Nephron progenitor cell (in vitro differentiated cells): ENCODE measurements at places on chromosomes 7 and 10.

- H3K4me3 ChIP-seq: no peak overlapping the region
- no peak for DNase-seq
- no peaks in the 10 kb centered on the region for H3K36me3 ChIP-seq
- H3K27ac ChIP-seq: no peak overlapping the region
Observed at GRCh38 chr7:120873401-120873800, 15.5 kb upstream of the TSPAN12 start.

DNA sequence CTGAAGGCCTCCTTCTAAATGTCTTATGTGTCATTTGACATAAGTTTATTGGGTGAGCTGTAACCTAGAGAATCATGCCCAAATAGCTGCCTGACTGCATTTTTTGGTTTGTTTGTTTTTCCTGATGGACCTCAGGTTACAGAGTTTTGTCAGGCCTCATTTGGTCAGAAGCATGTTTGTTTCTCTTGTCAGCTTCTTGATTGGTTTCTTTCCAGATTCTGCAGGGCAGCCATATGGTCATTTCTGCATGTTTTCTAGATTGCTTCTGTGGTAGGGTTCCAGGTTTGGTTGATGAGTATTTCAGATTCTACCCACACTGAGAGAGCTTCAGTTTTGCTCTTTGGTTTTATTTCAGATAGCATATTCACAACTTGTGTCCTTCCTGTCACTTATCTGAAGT is 28.0 kb downstream of the GLCCI1 start:
- H3K27me3 ChIP-seq: no peaks in the 10 kb centered on the region
- H3K36me3 ChIP-seq: peaks cover 70% of the 10 kb centered on the region
- H3K27ac ChIP-seq: peak overlapping the region; percentile 72
- no peak for DNase-seq

DNA sequence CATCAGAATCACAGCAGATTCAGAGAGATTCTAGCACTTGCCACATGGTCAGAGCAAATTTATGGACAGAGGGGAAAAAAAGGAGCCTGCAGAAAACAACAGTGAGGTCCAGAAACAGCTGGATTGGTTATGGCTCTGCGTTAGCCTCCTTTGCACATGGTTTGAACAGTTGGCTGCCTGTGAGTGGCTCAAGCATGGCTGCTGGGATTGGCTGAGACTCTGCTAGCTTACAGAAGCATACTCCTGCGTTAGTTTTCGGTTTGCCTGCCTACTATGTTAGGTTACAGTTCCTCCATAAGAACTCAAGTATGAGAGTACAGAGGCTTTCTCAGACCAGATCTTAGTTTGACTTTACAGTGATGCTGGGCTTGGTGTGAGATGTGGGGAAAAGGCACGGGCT is 80.7 kb upstream of the WDR11 start:
- H3K4me3 ChIP-seq: no peak overlapping the region
- peaks cover 19% of the 10 kb centered on the region for H3K27me3 ChIP-seq
- DNase-seq: no peak
- H3K27ac ChIP-seq: no peak overlapping the region

- peaks cover 27% of the 10 kb centered on the region for H3K27me3 ChIP-seq
- no peak for DNase-seq
- peaks cover 5% of the 10 kb centered on the region for H3K4me1 ChIP-seq
- no peak overlapping the region for H3K4me3 ChIP-seq
- H3K27ac ChIP-seq: no peak overlapping the region
Observed at GRCh38 chr7:155945670-155946325, 133.5 kb upstream of the SHH start.

GRCh38 chr10:71204746-71205145 is 7.6 kb upstream of the UNC5B start:
- H3K4me1 ChIP-seq: peaks cover 30% of the 10 kb centered on the region
- peaks cover 30% of the 10 kb centered on the region for H3K27me3 ChIP-seq
- no peak for DNase-seq
- no peaks in the 10 kb centered on the region for H3K36me3 ChIP-seq
- no peak overlapping the region for H3K4me3 ChIP-seq

DNA sequence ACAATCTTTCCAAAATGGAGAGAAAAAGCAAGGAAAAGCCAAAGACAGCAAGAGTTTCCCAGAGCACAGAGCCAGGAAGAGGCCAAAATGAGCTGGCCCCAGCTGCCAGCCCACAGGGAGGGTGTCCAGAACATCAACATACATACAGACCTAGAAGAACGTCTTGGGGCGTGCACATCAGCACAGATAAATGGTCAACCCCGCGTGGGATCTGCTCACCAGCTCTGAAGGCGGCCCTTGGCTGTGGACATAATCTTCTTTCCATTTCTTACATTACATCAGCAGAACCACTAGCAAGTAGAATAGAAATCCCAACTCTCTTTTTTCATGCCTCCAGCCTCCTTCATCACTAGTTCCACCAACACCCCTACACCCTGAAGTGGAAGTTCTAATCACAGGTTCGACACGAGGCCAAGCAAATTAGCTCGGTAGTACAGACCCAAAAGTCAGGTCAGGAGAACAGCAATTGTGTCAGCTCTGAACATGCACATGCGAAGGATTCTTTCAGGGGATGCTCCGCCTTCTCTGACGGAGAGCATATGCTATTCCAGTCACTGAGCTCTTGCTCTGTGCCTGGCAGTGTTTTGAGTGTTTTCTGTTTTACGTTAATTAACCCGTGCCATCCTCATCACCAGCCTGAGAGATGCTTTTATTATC is 16.4 kb downstream of the SH3PXD2A start:
- DNase-seq: no peak
- H3K36me3 ChIP-seq: peaks cover 6% of the 10 kb centered on the region
- H3K4me1 ChIP-seq: peaks cover 89% of the 10 kb centered on the region

DNA sequence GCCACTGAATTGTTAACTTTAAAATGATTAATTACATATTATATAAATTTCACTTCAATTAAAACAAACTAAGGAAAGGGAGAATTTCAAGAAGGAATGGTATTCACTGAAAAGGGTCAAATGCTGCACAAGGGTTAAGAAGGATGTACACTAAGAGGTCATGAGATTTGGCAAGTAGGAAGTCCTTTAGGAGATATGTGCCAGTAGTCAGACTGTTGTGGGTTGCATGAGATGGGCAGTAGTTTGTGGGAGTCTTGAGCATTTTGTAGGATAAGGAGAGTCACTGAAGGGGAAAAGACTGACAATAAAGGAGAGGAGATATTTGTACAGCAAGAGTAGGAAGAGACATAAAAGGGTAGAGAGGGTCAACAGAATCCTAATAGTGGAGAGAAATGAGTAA is 12.4 kb upstream of the PTPN12 start:
- H3K4me3 ChIP-seq: no peak overlapping the region
- peaks cover 4% of the 10 kb centered on the region for H3K27me3 ChIP-seq
- H3K4me1 ChIP-seq: peaks cover 2% of the 10 kb centered on the region
- no peaks in the 10 kb centered on the region for H3K36me3 ChIP-seq

- H3K27me3 ChIP-seq: no peaks in the 10 kb centered on the region
- H3K4me3 ChIP-seq: no peak overlapping the region
- no peak for DNase-seq
- no peak overlapping the region for H3K27ac ChIP-seq
Observed at GRCh38 chr7:134699021-134699818, 52.6 kb downstream of the BPGM start.

DNA sequence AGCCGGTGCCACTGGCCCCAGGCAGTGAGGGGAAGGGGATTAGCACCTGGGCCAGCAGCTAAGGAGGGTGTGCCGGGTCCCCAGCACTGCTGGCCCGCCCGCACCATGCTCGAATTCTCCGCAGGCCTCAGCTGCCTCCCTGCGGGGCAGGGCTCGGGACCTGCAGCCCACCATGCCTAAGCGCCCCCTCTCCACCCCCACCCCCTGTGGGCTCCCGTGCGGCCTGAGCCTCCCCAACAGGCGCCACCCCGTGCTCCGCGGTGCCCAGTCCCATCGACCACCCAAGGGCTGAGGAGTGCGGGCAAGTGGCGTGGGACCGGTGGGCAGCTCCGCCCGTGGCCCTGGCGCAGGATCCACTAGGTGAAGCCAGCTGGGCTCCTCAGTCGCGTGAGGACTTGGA is 144.8 kb upstream of the CDCA7L start:
- H3K27me3 ChIP-seq: peaks cover 2% of the 10 kb centered on the region
- no peak overlapping the region for H3K4me3 ChIP-seq
- no peak for DNase-seq
- H3K27ac ChIP-seq: no peak overlapping the region
- peaks cover 5% of the 10 kb centered on the region for H3K36me3 ChIP-seq

DNA sequence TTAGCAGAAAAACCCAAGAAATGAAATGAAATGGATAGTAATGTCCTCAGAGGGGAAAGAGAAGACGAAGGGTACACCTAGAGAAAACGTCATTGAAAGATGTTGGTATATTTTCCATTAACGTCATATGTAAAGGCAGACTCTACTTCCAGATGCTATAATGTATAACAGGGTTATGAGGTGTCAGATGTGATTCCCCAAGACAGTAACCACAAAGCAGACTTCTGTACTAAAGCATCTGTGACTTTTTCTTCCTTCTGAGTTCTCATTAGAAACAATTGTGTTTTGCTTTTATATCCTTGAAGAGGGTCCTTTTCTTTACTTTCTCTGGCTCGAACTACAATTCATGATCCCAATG is 37.4 kb downstream of the LRRC72 start:
- no peak overlapping the region for H3K27ac ChIP-seq
- DNase-seq: no peak
- H3K36me3 ChIP-seq: no peaks in the 10 kb centered on the region
- peaks cover 5% of the 10 kb centered on the region for H3K4me1 ChIP-seq

DNA sequence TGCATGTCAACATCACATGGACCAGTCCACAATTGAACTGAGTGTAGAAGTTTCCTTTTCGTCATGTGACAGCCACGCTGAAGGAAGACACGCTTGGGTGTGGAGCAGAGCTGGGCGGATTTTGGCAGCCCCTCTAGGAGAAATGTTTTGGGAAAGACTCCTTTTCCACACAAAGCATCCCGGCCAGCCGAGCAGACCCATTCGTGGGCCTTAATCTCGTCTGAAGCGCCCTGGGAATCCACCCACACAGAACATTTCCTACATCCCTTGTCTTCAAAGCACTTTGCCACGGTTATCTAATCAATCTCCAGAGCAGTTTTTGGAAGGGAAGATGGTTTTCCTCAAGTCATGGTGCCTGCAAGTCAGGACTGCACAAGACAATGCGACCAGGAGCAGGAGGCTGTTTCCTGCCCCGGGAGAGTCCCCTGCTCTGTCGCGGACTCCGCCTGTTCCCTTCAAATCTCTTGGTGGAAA is 8.4 kb upstream of the IFT22 start:
- H3K36me3 ChIP-seq: no peaks in the 10 kb centered on the region
- H3K27ac ChIP-seq: no peak overlapping the region
- H3K4me3 ChIP-seq: no peak overlapping the region
- H3K4me1 ChIP-seq: peaks cover 4% of the 10 kb centered on the region
- DNase-seq: no peak

GRCh38 chr10:12907656-12908055 is 93.9 kb downstream of the CCDC3 start:
- peak; percentile 11 for DNase-seq
- peak overlapping the region; percentile 73 for H3K27ac ChIP-seq
- peaks cover 50% of the 10 kb centered on the region for H3K4me1 ChIP-seq
- H3K36me3 ChIP-seq: no peaks in the 10 kb centered on the region

DNA sequence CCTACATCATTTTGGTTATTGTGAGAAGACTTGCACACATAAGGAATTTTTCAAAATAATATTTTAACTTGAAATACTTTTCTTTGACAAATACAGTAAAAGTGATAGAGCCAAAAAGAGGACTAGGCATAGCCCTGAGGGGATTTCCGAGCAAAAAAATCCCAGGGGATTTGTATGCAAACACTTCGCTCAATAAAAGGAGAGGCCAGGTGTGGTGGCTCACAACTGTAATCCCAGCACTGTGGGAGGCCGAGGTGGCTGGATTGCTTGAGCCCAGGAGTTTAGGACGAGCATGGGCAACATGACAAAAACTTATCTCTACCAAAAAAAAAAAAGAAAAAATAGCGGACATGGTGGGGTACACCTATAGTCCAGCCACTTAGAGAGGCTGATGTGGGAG is 193.0 kb downstream of the PCDH15 start:
- no peaks in the 10 kb centered on the region for H3K36me3 ChIP-seq
- H3K27ac ChIP-seq: no peak overlapping the region
- peaks cover 2% of the 10 kb centered on the region for H3K4me1 ChIP-seq
- H3K27me3 ChIP-seq: no peaks in the 10 kb centered on the region

- H3K27me3 ChIP-seq: peaks cover 15% of the 10 kb centered on the region
- peaks cover 30% of the 10 kb centered on the region for H3K4me1 ChIP-seq
- H3K27ac ChIP-seq: no peak overlapping the region
- H3K4me3 ChIP-seq: peak overlapping the region; percentile 96
- no peak for DNase-seq
Observed at GRCh38 chr10:87816163-87816897, 1.7 kb downstream of the ATAD1 start.

DNA sequence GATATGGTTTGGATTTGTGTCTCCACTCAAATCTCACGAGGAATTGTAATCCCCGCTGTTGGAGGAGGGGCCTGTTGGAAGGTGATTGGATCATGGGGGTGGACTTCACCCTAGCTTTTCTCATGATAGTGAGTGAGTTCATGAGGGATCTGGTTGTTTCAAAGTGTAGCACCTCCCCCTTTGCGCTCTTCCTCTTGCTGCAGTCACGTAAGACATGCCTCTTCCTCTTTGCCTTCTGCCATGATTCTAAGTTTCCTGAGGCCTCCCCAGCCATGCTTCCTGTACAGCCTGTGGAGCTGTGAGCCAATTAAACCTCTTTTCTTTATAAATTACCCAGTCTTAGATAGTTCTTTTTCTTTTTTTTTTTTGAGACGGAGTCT is 17.1 kb downstream of the CDNF start:
- peaks cover 4% of the 10 kb centered on the region for H3K27me3 ChIP-seq
- H3K27ac ChIP-seq: peak overlapping the region; percentile 71
- peaks cover 11% of the 10 kb centered on the region for H3K4me1 ChIP-seq
